GM20000 (cell line): ENCODE measurements at places on chromosomes 16 and 17.

DNA sequence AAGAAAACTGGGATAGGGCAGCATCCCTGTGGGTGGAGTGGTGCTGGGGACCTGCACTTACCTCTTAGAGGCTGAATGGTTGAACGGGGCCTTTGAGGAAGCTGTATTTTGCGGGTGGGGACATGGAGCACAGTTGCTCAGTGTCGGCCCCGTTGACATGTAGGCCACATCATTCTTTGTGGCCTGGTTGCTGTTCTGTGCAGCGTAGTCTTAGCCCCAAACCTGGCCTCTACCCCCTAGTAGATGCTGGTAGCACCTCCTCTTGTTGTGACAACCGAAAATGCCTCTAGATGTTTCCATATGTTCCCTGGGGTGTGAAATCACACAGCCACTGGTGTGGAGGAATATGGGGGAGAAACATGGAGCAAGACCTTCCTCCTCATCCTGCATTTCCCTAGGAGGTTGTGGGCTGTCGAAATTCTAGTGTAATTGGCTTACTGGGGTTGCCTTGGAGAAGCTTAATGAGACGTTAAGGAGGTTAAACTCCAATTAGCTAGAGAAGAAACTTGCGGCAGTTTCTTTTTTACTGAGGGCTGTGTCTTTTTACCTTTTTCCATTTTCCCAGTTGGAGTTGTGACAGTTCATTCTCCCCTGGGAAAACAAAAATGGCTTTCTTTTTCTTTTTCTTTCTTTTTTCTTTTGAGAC lies 9.4 kb downstream of the ABCC1 start:
- DNase-seq, result no peak

GRCh38 chr17:50049636-50050035 lies 6.3 kb upstream of the ITGA3 start:
- no peak for DNase-seq

GRCh38 chr16:67979955-67980678 lies at the start of gene DPEP3:
Gene DPEP3 (minus strand): TSS chr16:67980499. CDS start chr16:67980380, 119 bp downstream.
- DNase-seq, result no peak

DNA sequence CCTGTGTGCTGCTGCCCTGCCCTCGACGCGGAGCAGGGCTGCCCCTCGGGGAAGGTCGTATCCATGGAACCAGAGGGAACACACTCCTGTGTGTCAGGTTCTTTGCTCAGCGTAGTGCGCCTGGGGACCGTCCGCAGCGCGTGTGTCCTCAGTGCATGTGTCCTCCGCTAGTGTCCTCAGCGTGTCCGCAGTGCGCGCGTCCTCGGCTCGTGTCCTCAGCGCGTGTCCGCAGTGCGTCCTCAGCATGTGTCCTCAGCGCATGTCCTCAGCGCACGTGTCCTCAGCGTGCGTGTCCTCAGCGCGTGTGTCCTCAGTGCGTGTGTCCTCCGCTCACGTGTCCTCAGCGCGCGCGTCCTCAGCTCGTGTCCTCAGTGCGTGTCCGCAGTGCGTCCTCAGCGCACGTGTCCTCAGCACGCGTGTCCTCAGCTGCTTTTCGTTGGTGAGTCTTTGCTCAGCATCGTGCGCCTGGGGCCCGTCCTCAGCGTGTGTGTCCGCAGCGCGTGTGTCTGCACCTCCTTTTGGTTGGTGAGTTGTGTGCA lies 59.2 kb upstream of the ZNF750 start:
- no peak for DNase-seq

GRCh38 chr16:8554881-8555280 lies 35.4 kb downstream of the TMEM114 start:
- no peak for DNase-seq
